ENCODE measurements at places on chromosomes 16 and 17. TPM values are rescaled to one million over a fixed set of nuclear protein-coding genes. Genes with fewer than 3 reads are reported as not detected.

DNA sequence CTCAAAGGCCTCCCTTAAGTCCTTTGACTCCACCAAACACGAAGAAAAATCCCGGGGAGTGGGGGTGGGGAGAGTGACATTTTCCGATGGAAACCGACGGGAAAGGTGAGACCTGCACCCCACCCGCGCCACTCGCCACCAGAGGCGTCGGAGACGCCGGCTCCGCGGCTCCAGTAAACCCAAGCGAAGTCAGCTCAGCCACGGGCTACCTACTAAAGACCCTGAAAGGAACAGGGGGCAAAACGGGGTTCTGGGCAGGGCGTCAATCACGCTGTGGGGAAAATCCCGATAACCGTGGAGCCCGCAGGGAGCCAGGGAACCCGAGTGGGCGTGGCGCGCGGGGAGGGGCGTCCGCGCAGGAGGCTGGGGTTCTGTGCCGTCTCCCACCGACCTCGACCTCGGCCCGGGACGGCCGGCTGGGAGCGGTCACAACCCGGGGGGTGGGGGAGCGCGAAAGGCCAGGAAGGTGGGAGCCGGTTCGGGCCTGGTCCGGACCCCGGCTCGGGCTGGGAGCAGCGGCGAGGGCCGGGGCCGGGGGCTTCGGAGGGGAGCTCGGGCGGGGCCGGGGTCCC, 565 bp downstream of the WDR45B start:
- DNase-seq: peak; percentile 80

DNA sequence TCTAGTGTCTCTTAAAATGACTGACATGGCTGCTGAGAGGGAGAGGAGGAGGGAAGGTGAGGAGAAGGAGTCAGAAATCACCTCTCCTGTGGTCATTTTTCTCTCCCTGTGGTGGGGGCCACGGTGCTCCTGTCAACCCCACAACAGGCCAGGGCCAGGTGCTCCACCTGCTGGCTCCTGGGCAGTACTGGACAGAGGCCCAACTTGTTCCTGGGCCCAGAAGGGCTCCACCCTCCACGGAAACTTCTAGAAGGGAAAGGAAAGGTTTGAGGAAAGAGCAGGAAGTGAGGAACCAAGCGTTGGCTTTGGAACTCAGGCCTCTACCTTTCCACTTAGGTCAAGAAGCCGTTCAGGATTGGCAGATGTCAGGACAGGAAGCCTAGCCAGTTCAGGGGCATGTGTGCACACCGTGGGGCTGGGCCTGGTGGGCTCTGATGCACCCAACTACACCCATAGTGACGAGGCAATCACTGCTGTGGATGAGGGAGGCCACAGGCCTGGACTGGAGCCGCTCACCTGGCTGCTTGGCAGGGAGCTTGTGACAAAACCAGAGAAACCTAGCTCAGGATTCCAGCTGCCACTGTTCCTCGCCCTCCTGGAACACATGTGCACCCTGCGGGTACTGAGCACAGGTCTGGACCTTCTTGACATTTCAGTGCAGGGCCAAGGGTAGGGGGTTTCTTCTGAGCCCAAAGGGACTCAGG, 36.1 kb downstream of the WNT3 start:
- peak; percentile 79 for DNase-seq

DNA sequence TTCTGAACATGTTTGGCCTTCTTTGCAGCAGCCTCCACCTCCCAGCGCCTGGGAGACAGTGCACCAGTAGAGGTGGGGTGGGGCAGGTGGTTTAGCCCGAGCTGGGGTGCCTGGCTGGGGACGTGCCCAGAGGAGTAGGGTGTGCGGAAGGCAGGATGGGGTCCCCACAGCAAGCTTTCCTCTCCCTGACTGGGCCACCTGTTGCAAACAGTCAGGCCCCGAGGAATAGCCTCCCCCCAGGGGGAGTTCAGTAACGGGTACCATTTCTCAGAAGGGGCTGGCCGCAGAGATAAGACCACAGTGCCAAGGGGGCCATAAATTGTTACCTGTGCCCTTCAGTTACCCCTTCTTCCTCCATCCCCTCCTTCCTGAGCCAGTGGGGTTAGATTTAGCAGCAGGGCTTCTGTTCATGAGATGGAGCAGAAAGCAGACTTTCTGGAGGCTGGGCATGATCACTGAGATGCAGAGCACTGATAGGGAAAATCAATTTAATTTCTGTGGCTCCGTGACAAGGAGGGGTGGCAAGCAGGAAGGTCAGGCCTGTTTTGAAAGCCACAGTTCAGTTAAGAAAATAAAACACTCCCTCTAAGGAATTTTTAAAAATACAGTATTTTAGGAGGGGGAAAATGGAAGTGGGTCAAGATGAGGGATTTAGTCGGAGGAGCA, 181.9 kb downstream of the MSI2 start:
- no peak for DNase-seq

DNA sequence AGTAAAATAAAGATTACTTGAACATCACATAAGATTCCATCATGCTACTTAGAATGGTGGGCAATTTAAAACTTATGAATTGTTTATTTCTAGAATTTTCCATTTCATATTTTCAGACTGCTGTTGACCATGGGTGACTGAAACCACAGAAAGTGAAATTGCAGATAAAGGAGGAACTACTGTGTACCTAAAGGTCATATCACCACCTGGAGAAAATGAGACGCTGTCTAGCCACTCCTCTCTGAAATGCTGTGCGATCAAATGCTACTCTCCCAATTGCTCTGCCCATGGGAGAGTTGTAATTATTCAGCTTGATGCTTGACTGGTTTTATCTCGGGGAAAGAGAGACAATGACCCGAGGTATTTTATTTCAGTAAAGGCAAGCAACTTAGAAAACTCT, 128.9 kb upstream of the ERCC4 start:
- DNase-seq: no peak

GRCh38 chr17:79041723-79042420, 17.9 kb downstream of the C1QTNF1 start:
- no peak for DNase-seq

DNA sequence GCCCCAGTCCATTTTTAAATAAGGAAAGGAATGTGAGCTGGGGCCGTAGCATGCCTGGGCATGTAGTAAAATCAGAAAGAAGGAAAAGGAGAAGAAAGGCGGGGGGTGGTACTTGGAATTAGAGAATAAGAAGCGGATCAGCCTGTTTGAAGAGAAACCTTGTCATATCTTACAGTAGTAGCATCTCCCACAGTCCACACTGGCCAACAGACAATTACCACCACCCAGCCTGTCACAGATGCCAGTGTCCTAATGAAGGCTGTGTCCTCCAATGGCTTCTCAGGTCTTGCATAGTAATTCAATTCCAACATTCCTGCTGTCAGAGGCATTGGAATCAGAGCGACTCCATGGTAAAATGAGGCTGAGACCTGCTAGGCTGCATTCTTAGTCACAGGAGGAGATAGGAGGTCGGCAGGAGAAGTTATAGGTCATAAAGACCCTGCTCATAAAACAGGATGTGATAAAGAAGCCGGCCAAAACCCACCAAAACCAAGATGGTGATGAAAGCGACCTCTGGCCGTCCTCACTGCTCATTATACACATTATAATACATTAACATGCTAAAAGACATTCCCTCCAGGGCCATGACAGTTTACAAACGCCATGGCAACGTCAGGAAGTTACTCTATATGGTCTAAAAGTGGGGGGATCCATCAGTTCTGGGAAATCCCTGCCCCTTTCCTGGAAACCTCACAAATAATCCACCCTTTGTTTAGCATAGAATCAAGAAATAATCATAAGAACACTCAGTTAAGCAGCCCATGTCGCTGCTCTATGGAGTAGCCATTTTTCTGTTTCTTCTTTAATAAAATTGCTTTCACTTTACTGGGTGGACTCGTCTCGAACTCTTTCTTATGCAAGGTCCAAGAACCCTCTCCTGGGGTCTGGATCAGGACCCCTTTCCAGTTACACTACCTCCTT, 9.6 kb upstream of the AKAP10 start:
- DNase-seq: no peak

GRCh38 chr16:1430214-1430758, 592 bp upstream of the PERCC1 start:
- DNase-seq: no peak

GRCh38 chr17:79664930-79665737, 54.3 kb upstream of the RBFOX3 start:
- DNase-seq: peak; percentile 88

DNA sequence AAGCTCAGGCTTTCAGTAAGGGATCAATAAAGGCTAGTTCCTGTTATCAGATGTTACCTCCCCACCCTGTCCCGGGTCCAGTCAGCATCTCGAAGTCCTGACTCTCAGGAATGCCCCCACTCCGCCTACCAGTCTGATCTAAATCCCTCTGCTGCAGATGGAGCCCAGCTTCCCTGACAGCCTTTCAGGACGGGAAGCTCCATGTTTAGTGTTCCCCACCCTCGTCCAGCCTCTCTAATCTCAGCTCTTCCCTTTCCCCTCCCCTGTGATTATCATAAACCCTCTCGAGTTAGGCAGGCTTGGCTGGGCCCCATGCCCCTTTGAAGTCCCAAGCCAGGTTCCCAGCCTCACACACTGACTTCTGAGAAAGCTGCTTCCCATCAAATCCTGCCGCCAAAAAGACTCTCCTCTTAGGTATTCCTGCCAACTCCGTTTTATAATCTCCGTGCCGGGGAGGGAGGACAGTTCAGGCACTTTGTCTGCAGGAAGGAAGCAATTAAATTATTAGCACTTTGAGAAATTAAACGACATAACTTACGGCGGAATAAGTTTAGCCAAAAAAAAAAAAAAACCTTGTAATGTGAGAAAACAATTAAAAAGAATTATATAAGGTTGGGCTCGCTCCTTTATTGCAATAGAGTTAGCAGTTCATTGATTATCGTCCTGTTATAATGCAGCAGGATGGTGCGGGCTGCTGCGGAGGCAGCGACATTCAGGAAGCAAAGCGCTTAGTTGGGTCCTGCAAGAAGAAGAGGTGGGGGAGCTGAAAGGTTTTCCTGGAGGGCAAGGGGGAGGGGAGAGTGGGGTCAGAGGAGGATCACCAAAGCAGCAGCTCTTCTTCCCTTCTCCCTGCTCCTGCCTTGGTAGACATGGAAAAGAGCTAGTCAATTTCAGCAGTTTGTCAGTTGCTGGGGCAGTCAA, 16.8 kb upstream of the ETV4 start:
- no peak for DNase-seq

DNA sequence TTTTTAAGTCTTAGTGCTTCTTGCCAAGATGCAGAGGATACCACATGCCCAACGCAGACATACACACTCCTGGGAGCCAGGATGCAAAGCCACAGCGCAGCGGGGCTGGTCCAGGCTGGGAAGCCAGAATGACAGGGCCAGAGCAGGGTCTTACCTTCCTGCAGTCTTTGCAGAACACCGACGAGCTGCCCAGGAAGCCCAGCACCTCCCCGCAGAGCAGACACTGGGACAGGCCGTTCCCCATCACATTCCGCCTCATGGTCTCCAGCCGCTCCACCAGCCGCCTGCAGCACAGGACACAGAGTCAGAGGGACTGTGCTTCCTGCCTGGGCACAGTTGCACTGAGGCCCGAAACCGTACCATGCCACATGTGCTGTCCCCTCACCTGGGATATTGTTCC, 33.3 kb downstream of the RPH3AL start:
- peak; percentile 48 for DNase-seq

- DNase-seq: no peak
These were observed 9.9 kb upstream of the KDM8 start for GRCh38 chr16:27193300-27193990.

DNA sequence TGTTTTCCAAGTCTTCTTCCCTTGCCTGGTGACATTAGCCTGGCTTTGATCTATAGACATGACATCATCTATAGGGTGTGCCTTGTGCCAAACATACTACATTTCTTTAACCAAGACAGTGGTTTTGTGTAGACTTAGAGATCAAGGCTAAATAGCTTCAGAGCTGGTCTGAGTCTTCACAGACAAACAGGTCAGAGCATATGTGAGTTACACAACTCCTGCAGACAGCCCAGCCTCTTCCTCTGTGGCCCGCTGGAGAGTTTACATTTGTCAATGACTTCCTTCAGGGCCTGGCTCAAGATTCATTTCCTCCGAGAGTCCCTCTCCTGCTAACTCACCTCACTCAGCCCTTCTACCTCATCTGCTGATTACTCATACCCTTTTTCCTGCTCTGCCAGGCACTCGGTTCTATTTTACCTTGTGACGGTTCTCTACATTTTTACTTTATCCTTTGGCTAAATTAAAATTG, 73.1 kb upstream of the TANC2 start:
- DNase-seq: peak; percentile 72

DNA sequence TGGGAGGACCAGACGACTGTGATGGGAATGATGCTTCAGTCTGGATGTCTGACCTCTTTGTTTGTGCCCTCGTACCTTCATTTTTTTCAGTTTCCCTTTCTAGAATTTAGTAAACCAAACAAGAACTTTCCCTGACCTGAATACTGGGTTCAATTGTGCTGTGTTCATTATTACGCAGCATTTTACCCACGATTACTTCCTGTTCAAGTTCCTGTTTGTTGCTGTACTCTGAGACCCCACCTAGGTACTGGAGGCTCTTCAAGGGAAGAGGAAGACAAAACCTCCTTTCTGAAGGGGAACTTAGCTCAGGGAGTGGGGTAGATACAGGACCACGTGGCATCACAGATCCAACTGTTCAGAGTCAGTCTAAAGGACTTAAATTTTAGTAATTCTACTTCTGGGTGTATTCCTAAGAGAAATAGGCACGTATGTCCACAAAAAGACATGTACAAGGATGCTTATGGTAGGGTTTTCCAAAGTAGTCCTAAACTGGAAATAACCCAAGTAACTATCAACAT, 9.2 kb upstream of the PRKCB start:
- DNase-seq: no peak

DNA sequence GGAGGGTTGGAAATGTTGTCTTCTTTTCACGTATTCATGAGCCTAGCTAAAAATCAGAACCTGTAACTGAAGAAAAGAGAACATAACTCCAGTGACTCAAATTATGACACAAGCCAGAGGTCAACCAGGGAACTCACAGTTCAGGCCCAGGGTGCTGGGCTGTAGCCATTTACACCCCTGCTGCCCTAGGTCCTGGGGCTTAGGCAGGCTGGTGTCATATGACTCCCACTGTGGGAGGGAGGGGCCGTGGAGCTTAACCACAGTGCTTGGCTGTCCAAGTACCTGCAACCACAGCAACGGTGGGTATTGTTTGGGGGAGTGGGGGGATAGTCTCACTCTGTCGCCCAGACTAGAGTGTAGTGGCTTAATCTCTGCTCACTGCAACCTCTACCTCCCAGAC, 71.1 kb upstream of the AMZ2 start:
- no peak for DNase-seq

GRCh38 chr17:66517336-66518009, 215.1 kb downstream of the PRKCA start:
- no peak for DNase-seq

DNA sequence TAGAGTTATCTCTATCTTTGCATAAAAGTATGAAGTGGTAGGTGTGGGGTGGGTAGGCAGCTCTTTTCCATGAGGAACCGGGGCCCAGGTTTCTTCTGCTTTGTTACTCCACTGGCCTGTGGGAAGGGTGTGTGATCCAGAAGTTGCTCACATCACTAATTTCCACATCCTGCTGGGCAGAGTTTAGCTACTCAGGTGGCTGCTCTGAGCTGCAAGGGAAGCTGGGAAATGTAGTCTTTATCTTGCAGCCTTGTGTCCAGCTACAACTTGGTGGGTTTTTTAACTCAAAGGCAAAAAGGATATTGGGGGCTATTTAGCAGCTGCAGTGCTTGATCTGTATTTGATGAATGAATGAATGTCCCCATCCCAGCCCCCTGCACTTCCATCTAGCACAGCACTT, 335.3 kb downstream of the SNX29 start:
- DNase-seq: no peak

SOCS1 gene
- 15.3 TPM for total RNA-seq

TBC1D28 gene
- total RNA-seq: not detected

HIC1 gene
- 20.8 TPM for total RNA-seq

HOXB5 gene
- 4.4 TPM for total RNA-seq

FBXW10 gene
- total RNA-seq: not detected

KRT39 gene
- total RNA-seq: 0.35 TPM

ODAD4 gene
- 1.0 TPM for total RNA-seq

STH gene
- total RNA-seq: not detected

FBXL16 gene
- total RNA-seq: 3.6 TPM

CD300LB gene
- total RNA-seq: 1.3 TPM

NUPR1 gene
- 291 TPM for total RNA-seq

Measured in upper lobe of right lung (tissue), 1 donor.